ELR (cell line): ENCODE measurements at places on chromosomes 1 and 21.
A peak's percentile ranks its signal among the peaks of the same experiment; 100 is the strongest.

DNA sequence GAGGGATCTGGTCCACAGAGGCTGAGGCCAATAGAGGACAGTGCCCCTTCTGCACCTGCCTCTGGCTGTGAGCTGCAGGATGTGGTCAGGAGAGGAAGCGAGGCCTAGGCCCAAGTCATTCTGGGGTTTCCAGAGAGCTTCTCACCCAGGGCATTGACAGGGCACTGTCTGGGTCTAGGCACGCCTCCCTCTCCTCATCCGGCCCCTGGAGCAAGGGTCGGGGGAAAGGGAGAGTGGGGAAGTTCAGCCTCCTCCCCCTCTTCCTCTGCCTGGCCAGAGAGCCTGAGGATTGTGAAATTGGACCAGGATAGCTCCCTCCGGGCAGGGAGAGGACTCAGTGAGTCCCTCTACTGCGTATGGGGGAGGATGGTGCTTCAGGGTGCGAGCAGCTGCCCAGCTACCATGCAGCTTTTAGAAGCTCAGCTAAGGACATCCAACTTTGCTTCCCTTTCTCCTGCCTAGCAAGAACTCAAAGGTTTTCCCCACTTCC lies 6.3 kb upstream of the INAVA start:
- peak; percentile 83 for DNase-seq

DNA sequence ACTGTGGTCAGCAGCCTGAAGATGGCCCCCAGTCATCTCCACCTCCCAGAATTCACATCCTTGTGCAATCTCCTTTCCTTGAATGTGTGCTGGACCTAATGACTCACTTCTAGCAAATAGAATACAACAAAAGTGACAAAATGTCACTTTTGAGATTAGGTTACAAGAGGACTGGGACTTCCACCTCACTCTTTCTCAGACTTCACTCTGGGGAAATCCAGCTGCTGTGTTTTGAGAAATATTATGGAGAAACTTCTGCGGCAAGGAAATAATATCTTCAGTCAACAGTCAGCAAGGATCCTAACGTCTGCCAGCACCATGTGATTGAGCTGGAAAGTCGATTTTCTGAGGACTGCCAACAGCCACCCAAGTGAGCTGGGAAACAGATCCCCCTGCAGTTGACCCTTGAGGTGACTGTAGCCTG lies 70.5 kb upstream of the GADD45A start:
- peak; percentile 73 for DNase-seq

- DNase-seq: peak; percentile 35
These were observed 9.3 kb upstream of the CCN1 start for GRCh38 chr1:85571181-85571759.

GRCh38 chr1:200889571-200889970 lies 5.1 kb upstream of the INAVA start:
- DNase-seq: no peak

GRCh38 chr1:207648334-207649209 lies 3.6 kb downstream of the CR1L start:
- DNase-seq: no peak

- DNase-seq: peak; percentile 42
These were observed 24.1 kb upstream of the MYCL start for GRCh38 chr1:39925721-39926342.

DNA sequence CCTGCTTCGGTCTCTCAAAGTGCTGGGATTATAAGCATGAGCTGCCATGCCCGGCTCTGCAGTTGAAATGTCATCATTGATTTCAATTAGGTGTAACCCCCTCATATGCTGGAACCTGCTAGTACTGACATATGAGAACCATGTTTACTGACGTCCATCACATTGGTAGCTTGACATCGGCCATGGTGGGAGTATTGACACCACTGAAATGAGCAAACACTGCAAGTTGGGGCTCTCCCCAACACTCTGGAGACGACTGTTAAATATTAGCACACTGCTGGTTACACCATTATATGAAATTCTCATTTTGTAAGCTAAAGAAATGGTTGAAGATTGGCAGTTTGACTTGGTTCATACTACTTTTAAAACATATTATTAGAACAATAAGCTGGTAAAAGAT lies 63.7 kb downstream of the CNST start:
- DNase-seq: no peak
